ENCODE measurements at places on chromosomes 3 and 15.

DNA sequence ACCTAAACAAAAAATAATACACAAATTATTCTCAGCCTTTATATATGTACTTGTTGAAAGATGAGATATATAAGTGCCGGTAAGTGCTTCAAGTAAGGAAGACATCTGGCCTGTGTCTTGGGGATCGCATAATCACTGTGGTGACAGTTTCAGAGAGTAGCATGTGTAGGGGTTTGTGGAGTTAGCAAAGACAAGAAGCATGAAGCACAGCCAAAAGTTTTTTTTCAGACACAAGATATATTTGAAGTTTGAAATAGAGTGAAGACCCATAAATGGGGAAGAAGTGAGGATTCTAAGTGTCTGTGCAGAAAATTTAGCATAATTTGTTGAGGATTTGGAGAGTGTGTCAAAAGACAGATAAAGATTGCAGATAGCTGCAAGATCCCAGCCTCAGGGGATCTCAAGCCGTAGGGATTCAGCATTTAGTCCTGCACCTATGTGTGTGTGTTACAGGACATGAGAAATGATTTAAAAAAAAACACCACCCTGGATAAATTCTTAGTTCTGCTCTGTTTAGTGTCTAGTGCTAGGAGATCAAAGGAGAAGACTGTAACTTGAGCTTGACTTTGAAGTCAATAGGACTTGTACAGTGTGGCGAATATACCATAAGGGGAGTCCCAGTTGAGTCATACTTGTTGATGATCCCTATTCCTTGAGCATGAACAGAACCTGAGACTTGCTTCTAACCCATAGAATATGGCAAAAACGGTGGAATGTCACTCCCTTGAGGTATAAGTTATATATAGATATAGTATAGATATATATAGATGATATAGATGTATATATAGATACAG, 123.9 kb upstream of the GRM7 start:
- DNase-seq, result no peak

DNA sequence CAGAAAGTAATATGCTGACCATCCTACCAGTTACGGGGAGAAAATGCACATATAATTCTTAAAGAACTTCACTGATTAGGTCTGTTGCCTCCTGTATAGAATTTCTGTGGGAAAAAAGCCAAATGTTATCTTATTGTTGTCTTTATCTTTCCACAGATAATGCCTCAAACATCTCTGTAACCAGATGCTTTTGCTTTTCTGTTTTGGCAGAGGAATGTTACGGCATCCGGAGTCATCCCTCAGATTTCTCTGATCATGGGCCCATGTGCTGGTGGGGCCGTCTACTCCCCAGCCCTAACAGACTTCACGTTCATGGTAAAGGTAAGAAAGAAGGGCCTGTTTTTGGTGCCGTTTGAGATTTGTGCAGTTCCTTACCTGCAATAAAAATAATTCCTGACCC, 33.5 kb downstream of the PCCB start:
- DNase-seq, result no peak

DNA sequence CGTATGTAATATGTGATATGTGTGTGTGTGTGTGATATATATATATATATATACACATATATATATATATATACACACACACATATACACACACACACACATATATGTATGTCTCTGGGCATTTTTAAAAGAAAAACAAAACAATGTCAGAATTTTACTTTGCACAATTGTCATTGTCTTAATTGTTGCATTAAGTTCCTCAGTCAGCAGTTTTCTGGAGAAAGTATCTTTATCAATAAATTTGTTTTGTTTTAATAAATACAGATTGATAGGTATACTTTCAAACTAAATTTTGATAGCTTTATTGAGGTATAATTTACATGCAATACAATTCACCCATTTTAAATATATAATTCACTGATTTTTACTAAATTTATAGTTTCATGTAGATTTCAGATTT, 62.9 kb upstream of the SENP5 start:
- no peak for DNase-seq

DNA sequence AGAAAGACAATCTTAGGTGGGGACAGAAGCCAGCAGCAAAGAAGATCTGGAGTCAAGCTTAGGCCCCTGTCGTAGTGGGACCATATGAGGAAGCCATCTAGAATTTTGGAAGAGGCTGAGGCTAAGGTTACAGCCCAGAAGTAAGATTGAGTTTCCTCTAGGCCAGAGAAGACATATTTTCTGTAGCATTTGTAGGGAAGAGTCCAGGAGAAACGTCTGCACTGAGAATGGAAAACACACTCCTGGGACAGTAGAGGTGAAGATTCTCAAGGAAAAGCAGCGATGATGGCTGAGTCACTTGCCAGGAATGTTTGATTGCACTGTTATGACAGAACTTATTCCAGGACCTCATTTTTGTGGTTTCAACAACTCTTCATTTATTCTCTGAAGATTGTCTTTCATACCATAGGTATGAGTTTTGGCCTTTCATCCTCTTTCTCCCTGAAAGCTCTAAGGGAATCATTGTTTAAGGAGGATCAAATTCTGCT, 107.2 kb downstream of the GTPBP8 start:
- DNase-seq, result no peak

- no peak for DNase-seq
Observed at GRCh38 chr3:133837487-133838295, 32.1 kb downstream of the SRPRB start.

DNA sequence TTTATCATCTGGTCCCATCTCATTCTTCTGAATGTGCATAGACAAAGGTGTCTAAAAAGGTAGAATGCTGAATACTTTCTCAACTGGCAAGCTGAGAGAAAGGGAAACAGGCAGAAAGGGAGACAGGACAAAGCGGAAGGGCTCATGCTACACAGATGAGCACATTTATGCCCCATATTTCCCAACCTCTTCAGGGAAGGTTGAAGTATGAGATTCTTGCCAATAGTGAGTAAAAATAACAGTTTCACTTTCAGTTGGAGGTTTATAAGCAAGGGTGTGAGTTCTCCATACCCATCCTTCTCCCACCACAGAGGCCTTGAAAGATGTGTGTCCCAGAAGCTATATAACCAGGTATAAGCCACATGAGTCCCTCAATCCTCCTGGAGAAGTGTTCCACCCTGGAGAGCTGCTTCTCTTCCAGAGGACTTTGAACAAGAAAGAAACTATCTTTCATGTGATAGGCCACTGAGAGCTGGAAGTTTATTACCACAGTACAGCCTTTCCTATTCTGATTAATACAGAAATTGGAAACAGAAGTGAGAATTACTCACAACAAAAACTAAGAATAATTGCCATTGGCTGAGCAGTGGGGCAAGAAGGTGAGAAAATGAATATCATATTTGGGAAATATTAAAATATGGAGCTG, 709.4 kb upstream of the NR2F2 start:
- no peak for DNase-seq

- DNase-seq, result no peak
Observed at GRCh38 chr3:18946524-18946923, 201.8 kb upstream of the KCNH8 start.

- DNase-seq, result no peak
Observed at GRCh38 chr3:126476166-126477060, 722 bp upstream of the ZXDC start.

GRCh38 chr3:187986514-187986934, 167.4 kb upstream of the LPP start:
- DNase-seq, result peak; percentile 34

DNA sequence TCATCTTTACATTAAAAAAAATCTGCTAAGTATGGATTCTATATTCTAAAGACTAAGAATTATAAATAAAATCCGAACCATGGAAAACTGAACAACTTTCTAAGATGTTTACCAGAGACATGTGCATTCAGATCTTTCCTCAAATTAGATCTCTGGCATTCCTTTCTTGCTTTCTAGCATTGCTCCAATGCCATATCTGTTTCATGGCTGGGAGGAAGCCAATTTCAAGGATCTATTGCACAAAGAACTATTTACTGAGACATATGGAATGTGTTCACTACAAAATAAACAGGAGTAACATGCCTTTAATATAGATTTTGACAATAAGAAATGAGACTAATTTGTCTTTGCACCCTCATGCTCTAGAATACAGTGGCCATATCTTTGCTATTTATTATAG, 45.1 kb upstream of the NANOGP8 start:
- no peak for DNase-seq

DNA sequence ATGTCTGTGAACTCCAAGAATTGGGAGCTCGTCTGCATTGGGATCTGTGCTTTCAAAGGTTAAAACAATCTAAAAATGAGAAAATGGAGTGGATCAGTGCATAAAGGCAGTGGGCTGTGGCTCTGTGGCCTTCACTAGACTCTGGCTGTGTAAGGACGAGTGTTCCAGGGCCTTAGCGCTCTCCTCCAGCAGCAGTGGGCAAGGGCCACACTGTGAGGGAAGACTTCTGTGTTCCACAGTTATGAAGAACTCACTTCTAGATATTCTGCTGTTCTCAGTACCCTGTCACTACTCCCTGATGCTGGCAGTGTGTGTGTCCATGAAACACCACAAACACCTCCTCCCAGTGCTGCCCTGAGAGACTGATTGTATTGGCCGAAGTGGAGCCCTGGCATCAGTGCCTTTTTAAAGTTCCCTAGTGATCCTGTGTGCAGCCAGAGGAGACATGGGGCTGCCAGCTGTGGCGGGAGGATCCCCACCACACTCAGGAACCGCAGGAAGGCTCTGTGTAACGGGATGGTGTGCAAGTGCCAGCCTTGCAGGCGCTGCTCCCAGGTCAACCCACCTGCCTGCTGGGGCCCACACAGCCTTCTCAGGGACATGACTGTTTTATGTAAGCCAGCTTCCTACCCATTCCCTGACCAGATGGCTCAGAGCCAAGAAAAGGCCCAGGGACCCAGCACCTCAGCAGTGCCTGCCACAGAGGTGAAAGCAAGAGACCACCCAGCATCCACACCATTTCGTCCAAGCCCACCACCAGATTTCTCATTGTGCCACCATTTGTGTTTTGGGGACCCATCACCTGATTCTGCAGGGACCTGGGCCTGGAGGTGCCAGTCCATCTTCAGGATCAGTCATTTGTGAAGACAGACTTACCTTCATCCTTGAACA, 40.4 kb downstream of the ABTB1 start:
- no peak for DNase-seq
